Right atrium auricular region (tissue), 2 donors: ENCODE measurements at places on chromosomes 5 and 9.

DNA sequence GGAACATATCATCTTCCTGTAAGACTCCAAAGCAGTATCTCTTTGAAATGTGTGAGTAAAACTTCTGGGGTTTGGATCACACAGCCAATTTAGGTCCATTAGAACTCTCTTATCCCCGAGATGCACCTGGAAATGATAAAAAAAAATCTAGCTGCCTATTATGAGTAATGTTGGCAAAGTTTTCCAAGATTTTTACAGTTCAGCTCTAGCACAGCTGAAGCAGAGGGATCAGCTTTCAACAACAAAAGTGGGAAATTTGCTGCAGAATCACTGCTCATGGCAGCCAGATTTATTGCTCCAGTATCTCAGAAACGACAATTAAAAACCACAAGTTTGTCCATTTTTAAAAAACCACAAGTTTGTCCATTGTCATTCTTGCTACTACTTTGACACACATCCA, 292.2 kb downstream of the IRX2 start:
- DNase-seq = no peak

DNA sequence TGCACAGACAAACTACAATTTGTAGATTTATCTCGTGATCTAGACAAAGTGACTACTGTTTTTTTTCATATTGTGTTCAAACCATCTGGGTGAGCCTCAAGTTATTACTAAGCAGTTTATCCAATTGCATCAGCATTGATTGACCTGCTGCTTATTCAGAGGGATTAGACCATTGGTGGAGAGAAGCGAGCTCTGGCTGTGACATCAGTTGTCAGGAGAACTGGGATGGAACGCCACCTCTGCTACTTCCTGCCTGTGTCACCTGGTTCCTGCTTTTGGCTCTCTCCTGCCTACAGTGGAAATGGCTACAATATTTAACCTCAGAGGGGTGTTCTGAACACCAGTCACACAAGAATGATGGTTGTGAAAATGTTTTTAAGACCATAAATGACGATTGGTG, 12.1 kb downstream of the NR4A3 start:
- DNase-seq = no peak

DNA sequence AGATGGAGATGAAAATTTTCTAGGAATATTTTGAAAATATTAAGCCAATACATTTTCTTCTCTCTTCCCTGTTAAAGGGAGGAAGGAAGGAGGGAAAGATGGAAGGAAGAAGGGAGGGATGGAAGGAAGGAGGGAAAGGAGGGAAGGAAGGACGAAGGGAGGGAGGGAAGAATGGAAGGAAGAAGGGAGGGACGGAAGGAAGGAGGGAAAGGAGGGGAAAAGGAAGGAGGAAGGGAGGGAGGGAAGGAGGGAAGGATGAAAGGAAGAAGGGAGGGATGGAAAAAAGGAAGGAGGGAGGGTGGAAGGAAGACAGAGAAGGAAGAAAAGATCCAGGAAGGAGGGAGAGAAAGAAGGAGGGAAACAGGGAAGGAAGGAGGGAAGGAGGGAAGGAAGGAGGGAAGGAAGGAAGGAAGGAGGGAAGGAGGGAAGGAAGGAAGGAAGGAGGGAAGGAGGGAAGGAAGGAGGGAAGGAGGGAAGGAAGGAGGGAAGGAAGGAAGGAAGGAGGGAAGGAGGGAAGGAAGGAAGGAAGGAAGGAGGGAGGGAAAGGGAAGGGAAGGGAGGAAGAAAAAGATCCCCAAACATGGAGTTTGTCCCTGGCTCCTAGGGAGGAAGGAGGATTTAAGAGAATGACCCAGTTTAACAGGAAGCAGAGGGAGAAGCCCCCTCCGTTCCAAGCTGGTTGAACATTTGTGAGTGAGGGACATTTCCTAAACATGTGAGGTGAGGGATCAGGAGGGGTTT, 70.3 kb upstream of the NEURL1B start:
- no peak for DNase-seq

DNA sequence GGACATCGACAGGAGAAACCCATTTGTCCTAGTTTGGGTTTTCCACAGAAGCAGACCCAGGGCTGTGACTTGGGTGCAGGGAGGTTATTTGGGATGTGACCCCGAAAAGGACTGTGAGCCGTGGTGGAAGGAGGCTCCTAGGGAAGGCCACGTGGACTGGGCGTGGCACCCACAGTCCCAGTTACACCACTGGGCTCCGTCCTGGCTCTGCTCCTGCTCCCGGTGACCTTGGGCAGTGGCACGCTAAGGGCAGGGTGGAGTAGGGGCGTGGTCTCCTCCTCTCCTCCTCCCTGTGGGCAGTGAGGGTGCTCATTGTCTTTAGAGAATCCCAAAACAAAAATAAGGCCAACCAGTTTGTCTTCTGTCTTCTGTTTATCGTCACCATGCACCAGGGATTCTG, 190.1 kb downstream of the GADD45G start:
- no peak for DNase-seq

GRCh38 chr5:32027093-32027716, 146.9 kb downstream of the GOLPH3 start:
- no peak for DNase-seq

DNA sequence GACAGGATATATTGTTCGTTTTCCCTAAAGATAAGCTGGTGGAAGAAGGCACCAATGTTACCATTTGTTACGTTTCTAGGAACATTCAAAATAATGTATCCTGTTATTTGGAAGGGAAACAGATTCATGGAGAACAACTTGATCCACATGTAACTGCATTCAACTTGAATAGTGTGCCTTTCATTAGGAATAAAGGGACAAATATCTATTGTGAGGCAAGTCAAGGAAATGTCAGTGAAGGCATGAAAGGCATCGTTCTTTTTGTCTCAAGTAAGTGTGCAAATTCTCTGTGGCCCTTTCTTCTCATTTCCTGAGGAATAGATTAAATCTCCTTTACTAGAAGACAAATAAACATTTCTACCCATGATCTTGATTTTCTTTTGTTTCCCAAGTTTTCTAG, 38.0 kb downstream of the OSMR start:
- DNase-seq = no peak

GRCh38 chr9:5714501-5715401, 85.8 kb downstream of the RIC1 start:
- DNase-seq = no peak

- DNase-seq = no peak
Measured at GRCh38 chr9:112493393-112494137, 6.9 kb downstream of the KIAA1958 start.

DNA sequence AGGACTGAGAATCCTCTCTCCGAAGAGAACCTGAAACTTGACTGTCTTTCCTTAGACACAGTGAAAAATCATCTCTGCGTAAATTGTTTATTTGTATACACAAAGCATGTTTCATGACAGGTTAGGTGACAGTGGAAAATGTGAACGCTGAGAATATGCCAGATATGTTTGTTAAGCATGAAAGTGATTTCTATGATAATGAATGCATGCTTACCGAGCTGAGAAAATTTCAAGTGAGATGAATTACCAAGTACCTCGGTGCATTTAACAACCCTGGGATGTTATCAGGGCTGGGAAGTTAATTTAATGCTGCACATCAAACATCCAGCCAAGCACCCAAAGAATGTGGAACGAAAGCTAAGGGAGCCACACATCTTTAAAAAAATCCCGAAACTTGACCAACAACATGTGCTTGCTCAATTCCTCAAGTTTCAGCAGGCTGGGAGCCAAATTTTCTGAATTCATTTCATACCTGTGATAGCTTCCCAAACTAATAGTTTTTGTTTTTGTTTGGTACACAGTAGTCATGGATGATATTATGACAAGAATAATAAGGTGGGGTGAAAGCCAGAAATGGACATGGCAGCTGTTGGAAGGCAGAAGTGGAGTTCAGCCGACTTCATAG, 336.9 kb downstream of the ARHGEF28 start:
- DNase-seq = no peak

DNA sequence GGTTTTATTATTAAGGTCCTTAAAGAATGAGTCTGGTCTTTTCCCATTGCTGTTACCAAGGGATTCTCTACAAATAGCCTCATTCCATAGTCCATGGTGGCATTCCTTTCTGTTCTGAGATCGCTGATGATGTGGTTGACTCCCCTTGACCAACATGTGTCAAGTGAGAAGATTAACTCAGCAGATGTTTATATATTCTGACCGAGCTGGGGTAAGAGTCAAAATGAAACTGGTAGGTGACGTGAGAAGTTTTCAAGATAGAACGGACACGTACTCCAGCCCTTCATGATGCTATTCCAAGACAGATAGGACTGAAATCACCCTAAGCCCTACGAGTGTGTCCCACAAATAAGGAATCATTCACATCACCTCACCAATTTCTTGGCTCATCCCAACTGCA, 155.5 kb upstream of the WWC1 start:
- no peak for DNase-seq

- DNase-seq = no peak
Measured at GRCh38 chr9:128078504-128079434, 10.7 kb downstream of the SLC25A25 start.

- no peak for DNase-seq
Measured at GRCh38 chr5:53323511-53323910, 156.9 kb upstream of the FST start.

DNA sequence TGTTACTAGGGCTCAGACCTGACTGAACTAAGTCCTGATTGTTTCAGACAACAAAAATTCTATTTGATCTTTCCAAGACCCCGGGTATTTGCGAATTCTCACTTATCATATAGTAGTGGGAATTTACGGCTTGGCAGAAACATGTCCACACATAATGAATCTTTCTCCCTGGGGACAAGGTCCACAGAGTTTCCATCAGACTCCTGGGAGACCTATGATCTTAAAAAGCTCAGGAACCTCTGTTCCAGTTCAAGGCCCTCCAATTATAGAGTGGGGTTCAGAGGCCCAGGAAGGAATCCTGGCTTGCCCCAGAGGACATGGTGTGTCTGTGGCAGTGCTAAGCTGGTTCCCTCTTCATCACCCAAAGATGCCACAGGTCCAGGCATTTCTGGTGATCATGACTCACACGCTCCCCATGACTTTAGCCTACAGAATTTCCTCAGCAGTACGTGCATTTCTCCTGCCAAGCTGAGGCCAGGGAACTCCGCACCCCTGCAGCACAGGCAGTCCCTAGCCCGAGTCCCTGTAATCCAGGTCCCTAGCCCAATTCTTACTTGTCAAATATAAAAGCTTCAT, 12.6 kb downstream of the RAPGEF1 start:
- DNase-seq = no peak

- DNase-seq = no peak
Measured at GRCh38 chr5:113804264-113804663, 290.8 kb downstream of the YTHDC2 start.

DNA sequence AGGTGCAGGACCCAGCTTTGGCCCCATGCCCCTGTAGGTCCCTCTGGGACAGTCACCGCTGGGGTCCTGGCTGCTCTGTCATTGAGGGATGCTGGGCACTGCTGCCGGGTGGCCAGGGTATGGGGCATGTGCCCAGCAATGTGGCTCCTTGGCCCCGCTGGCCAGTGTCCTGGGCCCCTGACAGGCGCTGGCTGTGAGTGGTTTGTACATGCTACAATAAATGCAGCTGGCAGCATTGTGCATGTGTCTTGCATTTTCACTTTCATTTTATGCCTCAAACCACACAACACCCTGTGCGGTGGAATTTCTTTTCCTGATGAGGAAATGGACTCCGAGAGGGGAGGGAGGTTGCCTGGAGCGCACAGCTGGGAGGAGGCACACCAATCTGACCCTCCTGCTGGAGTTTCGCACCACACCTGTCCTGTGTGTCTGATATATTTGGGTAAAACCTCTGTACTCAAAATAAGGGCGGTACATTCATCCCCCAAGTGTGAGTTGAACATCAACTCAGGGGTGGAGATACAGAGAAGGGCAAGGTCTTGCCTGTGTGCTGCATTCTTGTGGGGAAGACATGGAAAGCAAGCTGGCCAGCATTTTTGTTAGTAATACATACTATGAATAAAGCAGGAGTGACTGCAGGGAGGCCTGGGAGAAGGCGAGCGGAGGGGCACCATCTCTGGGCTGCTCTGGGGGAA, 11.7 kb downstream of the TSPAN17 start:
- no peak for DNase-seq

DNA sequence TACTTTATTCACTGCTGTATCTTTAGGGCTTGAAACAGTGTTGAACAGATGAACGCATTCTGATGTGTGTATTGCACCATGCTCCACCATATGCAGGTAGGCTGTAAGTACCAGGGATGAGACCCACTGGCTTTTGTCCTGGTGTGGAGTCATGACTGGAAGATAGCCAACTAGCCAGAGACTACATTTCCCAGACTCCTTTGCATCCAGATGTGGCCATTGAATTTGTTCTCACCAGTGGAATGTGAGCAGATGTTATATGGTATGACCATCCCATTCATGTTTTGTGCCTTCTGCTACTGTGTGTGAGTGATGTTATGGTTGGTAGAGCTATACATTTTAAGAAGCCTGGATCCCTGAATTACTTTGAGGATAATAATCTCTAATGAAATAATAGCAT, 7.4 kb upstream of the FBXL7 start:
- no peak for DNase-seq

DNA sequence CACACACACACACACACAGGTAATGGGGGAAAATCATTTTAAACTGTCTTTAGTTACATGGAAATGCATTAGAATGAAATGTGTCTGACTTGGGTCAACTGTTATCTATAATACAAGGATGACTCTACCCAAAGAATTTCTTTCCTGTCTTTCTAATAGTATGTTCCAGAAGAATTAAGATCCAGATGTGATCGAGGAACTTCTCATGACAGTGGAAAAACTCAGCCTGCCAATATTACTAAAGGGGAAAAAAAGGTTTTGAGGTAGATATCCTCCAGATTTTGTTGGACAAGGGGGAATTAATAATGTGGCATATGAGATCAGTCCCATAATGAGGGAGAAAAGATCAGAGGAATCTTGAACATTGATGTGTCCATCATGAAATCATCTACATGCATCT, 190.6 kb upstream of the MAP3K1 start:
- DNase-seq = no peak

DNA sequence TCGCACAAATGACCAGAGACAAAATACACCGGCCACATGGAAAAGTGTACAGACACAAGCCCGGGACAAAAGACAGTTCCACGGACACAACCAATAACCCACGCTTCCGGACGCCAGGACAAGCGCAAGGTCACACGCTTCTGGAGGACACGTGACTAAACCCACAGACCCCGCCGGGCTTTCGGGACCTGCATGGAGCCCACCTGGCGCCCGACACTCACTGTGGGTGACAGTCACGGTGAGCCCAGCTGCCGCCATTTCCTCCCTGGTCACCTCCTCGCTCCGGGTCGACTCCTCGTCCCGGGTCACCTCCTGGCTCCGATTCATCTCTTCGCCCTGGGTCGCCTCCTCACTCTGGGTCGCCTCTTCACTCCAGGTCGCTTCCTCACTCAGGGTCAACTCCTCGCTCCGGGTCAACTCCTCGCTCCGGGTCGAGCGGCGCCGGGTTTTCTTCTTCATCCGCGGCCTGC, 470 bp downstream of the BAG1 start:
- DNase-seq = peak; percentile 75

GRCh38 chr5:74895906-74896305, 29.7 kb upstream of the FAM169A start:
- DNase-seq = peak; percentile 59
